ENCODE measurements at places on chromosomes 12 and 14.

DNA sequence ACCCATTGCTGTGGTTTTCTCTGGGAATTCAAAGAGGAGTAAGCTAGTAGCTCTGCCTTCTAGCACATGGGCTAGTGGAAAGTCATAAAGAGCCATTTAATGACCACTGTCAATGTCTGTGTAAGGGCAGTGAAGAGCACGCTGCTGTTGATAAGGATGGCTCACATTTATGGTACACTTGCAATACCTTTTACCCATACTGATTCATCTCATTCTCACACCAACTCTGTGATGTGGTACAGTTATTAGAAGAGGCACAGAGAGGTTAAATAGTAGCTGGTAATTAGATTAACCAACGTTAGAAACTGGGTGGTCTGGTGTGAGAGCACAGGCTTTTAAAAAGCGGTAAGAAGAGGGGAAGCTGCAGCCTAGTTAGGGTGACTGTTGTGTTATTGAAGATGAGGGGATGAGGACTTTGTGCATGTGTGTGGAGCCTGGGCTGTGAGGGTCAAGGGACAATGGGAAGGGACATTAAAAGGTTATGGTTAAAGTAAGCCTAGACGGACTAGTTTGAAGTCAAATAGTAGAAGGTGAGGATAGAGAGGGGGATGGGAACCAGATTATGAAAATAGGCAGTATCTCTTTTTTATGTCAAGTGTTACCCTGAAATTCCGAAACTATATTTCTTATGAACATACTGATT, 25.2 kb downstream of the RASSF3 start:
- no peak for DNase-seq

- DNase-seq = no peak
Measured at GRCh38 chr12:119176267-119177055, 2.3 kb upstream of the HSPB8 start.

GRCh38 chr14:60622210-60622916, 26.9 kb downstream of the SIX1 start:
- DNase-seq = no peak

GRCh38 chr14:91038439-91038838, 22.0 kb downstream of the RPS6KA5 start:
- no peak for DNase-seq

- no peak for DNase-seq
Measured at GRCh38 chr14:99350751-99351150, 78.8 kb upstream of the BCL11B start.

GRCh38 chr12:11777962-11778361, 128.5 kb downstream of the ETV6 start:
- no peak for DNase-seq

DNA sequence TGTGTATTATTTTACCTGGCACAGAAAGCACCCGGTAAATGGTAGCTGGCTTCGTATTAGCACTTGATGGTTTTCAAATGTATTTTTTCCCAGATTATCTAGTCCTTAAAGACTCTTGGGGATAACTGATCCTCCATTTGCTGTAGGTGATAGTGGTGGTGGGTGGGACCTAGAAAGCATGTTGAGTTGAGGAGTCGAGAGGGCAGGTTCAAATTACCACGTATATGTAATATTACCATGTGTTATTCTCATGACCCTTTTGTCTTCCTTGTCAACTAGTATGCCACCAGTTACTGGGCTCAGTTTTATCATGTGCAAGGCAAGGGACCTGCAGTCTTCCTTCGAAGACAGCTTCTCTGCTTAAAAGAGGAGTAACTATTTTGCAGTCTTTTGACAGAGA, 1.8 kb downstream of the GLRX5 start:
- DNase-seq = no peak

GRCh38 chr14:99809360-99809759, 16.1 kb downstream of the EML1 start:
- DNase-seq = no peak

DNA sequence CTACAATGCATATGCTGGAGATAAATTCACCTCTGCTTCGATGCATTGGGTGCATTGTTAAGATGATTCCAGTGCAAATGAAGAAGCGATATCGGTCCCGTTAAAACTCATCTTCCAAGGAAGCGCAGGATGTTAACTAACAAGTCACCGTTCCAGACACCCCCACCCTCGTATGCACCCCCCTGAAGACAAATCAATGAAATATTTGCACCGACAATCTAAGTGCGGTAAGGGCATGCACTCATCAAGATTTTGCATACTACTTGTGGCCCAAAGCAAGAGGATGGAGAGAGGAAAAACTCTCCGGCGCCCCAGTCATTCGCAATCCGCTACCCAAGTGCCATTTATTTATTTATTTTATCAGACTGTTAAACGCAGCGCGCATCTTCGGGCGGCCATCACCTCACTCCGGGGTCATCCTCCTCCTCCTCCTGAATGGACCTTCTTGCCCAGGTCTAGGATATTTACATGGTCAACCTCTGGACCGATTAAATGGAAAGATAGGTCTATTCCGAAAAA, 1.2 kb downstream of the NOVA1 start:
- DNase-seq = no peak

- no peak for DNase-seq
Measured at GRCh38 chr12:96152164-96152563, 42.0 kb upstream of the ELK3 start.

DNA sequence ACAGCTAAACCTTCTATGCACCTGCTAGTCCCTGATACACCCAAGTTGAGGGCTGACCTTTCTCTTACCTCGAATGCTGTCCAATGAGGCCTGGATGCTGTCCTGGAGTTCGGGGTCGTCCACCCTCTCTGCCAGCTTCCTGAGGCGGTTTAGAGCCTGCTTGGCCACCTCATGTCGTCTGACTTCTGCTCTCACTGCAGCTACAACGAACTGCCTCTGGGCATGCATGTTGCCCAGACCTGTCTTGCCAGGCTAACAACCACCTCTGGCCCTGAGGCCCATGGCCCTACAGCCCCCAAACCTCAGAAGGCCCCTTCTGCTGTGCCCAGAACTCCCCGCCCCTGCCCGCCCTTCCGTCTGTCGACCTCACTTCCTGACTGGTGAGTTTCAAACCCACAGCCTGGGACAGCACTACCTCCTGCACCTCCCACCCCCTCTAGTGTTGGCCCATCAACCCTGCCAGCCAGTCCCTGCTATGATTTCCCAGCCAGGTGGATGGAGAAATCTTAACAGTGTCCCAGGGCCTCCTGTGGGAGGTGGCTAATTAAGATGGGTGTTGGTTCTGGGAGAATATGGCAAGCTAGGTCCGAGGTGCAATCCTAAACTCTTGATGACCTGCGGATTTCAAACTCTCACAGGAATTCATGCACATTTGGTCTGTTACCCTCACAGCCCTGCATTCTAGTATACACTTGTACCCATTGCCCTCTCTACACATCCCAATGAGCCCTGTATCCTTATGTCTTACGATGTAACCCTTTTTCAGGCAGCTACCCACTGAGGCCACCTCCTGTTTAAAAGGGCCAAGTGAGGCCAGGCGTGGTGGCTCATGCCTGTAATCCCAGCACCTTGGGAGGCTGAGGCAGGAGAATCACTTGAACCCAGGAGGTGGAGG, 2.7 kb upstream of the TSPAN31 start:
- DNase-seq = peak; percentile 70

DNA sequence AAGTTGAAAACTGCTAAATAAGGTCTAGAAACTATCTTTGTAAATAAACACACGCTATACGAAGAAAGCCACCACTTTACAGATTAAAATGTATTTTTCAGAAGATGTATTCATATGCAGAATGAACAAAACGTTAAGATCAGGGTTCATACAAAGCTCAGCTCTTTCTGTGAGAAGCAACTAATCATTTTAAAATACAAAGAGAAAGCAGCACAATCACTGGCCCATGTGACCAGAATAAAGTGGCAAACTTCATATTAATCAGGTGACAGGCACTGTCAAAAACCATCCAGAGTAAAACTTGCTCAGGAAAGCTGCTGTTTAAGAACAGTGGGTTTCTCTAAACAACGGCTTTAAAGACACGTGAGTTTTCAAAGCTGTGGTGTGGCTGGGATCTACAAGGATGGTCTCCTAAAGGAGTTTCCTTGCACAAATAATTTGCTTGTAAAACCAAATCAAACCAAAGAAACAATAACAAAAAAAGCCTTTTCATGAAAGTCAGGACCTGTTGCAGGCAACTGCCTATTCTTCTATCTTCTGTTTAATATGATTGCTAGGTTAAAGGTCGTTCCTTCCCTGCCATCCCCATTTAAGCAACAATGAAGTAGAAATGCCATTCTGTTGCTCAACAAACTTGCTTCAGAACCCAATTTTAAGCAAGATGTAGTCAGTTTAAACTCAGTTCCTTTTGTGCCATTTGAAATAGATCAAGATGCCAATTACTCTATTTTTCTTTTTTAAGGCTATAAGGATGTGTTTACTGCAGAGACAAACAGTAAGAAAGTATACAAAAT, 22.3 kb downstream of the SEL1L start:
- no peak for DNase-seq

DNA sequence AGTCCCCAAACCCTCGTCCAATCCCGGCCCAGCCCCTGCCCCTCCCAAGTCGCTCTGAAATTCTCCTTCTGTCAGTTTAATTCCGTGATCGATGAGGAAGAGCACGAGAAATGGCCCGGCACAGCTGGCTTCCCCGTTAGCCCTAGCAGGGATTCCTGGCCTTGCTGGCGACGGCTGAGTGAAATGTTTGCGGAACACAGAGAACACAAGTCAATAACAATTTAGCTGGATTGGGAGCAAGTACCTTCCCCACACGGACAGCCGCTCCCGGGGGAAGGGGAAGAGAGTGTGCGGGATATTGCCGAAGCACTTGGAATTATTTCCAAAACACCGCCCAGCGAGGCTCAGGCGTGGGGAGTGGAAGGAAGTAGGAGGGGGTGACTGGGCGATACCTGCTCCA, 134.6 kb downstream of the RBM19 start:
- DNase-seq = no peak

DNA sequence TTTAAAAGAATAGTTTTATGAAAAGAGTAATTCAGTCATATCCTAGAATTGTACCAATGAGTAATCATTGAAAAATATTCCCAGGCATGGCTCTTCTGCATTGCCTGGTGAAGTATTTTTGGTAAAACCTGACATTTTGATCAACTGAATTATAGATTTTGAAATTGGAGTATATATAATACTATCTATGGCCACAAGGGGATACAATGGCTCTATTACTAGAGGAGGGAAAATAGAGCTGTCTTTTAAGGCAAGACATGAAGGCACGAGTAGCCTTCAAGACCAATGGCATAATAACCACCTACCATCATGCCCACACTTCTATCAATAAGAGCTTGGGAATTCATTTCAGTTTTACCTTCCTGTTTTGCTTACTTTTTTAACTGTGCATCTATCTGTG, 1241.4 kb upstream of the TMEM132C start:
- no peak for DNase-seq

DNA sequence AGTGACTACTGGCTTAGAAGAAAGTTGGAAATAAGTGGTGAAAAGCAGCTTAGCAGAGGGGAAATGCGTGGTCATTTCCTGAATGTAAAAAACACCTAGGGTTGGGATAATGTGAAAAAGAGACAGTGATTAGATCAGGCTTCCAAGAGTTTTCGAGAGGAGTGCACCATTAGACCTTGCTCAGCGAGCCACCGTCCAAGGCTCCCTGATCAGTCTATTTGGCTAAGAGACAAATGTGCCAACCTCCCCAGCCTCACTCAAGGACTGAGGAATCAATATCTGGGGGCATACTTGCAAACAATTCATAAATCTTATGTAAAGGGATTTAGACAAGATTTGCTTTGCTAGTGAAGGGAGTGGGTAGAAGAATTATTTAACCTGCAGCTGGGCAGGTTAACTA, 594.5 kb downstream of the NRXN3 start:
- no peak for DNase-seq

GRCh38 chr12:14668591-14668990, 27.8 kb downstream of the GUCY2C start:
- DNase-seq = no peak
